Adipocyte (in vitro differentiated cells): ENCODE measurements at places on chromosomes 6 and 20.

DNA sequence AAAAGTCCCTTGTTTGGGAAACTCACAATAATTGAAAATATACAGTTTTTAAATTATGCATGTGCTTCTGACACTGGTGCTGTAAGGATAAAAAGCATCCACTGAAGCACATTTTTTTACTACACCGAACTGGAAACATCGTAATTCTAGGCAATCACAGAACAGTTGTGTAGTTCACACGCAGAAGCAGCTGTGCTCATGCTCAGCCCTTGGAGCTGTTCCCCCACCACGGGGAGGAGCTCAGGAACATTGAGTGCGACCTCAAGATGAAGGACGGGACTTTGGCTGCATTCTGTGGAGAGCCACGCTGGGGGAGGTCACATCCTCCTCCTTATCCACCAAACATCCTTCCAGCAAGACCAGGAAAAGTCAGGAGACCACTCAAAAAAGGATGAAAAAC lies 466.3 kb upstream of the CDH4 start:
- no peak for DNase-seq

DNA sequence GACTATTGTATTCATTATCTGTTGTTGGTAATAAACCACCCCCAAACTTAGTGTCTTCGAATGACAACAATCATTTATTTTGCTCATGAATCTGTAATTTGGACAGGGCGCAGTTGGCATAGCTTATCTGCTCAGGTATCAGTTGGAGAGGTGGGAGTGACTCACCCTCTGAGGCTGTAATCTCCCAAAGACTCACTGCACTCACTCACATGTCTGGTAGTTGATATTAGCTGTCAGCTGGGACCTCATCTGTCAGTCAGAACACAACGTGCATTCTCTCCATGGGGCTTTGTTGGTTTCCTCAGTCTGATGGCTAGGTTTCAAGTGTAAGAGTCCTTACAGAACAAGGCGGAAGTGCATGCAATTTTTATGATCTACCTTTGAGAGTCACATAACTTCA lies 219.0 kb upstream of the PRND start:
- DNase-seq, result no peak

- peak; percentile 56 for DNase-seq
Measured at GRCh38 chr6:101276066-101276465, 117.4 kb upstream of the GRIK2 start.

DNA sequence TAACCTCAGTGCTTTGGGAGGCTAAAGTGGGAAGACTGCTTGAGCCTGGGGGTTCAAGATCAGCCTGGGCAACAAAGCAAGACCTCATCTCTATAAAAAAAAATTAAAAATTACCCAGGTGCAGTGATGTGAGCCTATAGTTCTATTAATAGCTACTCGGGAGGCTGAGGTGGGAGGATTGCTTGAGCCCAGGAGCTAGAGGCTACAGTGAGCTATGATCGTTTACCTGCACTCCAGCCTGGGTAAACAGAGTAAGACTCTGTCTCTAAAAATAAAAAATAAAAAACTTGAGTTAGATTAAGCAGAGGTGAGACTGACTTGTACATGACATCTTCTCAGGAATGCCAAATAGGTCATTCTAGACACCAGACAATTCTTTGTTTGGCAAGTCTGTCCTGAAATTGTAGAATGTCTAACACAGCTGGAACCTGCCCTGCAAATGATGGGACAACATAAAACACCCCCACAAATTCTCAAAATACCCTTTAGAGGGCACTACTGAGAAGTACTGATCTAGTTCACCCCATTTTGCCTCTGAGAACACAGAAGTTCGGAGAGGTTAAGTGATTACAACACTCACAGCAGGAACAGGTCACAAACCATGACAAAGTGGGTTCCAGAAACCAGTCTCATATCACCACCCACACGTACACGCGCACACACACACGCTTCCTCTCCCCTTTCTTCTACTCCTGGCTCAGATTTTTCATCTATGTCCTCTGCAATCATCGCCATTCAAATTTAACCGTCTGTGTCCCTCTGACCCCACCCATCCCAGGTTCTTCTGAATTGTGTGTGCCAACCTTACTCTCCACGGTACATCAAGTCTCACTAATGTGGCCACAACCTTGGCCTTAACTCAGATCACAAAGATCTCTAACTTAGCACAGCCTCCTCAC lies 38.3 kb downstream of the ARHGAP18 start:
- no peak for DNase-seq

- DNase-seq, result no peak
Measured at GRCh38 chr6:15946701-15947385, 182.0 kb upstream of the MYLIP start.

- DNase-seq, result peak; percentile 83
Measured at GRCh38 chr6:158018851-158019361, 37.2 kb downstream of the SYNJ2 start.

GRCh38 chr20:57890202-57890800 lies 180.5 kb upstream of the PMEPA1 start:
- DNase-seq, result no peak

DNA sequence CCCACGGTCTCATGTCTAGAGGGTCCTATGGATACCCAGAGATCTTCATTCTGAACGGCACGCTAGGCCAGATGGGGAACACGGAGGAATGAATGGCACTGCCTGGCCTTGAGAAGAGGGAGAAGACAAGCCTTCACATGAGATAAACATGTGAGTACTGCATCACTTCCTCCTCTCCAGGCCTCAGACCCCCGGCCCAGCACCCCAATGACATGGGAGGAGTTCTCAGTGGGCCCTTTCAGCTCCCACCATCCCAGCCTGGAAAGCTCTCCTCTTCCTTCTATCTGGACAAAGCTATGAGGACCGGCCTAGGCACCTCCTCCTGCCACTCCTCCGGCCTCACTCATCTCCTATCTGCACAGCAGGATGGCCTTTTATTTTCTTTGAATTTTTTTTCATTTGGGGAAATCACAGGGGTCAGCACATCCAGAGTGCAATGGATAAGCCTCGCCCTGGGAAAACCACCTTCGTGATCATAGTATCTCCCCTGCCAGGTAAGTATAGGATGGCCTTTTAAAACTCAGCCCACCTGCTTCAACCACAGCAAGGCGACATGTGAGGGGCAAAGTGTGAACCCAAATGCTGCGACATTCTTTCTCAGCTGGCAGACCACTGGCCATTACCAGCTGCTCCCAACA lies 39.2 kb upstream of the CDKN1A start:
- no peak for DNase-seq

DNA sequence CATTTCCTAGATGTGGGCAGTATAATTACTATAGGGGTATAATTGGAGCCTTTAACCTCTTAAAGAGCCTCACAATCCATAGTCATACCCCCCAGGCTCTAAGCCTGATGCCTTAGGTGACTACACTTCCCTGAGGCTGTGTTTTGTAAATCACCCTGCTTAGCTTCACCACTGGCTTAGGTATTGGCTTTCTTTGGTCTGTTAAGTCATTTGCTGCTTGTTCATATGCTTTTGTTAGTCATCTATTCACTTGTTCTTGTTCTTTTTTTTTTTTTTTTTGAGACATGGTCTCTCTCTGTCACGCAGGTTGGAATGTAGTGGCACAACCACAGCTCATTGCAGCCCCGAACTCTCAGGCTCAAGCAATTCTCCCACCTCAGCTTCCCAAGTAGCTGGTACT lies 26.7 kb downstream of the KAT14 start:
- DNase-seq, result peak; percentile 3

DNA sequence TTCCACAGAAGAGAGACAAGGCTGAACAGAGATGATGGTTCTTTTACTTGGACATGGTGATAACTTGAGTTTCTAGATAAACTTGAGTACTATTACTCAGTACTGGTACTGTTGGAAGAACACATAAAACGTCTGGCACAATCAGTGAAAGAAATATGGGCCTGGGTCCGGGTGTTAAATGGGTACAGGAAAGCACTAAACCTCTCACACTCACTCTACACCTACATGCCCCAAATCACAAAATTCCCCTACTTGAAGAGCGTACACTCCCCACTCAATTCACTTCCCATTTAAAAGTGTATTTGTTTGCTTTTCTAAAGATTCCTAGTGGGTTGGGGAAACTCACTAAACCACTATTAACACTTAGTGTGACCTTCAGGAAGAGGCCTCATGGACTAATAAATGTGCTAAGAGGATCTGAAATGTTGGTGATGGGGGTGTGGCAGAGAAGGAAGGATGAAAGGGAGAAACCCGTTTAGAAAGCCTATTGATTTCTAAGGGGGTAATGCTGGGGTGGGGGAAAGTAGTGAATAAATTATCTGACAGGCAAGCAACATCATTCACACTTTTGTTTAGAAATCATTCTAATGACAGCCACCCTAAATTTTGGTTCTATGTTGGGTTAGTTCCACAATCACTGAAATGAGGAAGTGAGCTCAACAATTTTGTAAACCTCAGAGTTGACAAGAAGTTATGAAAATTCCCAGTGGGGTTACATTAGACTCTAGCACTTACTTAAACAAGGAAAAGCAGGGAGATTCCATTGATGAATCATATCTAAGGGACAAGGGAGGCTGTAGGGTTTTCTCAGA lies 222.6 kb upstream of the MARCKS start:
- DNase-seq, result peak; percentile 63

DNA sequence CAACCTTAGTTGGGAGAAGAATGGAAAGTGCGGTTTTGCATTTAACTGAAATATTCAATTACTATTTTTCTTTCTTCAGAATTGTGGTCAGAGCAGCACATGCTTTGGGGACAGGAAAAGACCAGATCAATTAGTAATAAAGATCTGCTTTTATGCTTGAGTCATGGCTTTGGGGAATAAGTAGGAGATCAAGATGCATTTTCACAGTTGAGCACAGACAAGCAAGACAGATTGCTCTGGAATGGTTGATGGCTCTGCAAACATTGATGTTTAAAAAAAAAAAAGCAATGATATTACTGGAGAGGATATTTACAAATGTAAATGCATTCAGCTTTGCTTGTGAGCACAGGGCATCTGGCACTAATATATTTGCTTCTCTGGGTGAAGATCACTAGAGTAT lies 224.4 kb upstream of the SASH1 start:
- no peak for DNase-seq

GRCh38 chr20:62622877-62623487 lies 19.3 kb upstream of the SLCO4A1 start:
- no peak for DNase-seq

GRCh38 chr6:92810913-92811312 lies 608.4 kb downstream of the EPHA7 start:
- DNase-seq, result peak; percentile 1
